ENCODE measurements at places on chromosomes 11 and 22. TPM values are rescaled to one million over a fixed set of nuclear protein-coding genes. Genes with fewer than 3 reads are reported as not detected.

The CASP12 gene
- total RNA-seq: not detected

The PTPRCAP gene
- 0.15 TPM for total RNA-seq

The LRRC32 gene
- 0.07 TPM for total RNA-seq

The TTC36 gene
- total RNA-seq: not detected

The NADSYN1 gene
- total RNA-seq: 45.5 TPM

The ZP1 gene
- total RNA-seq: not detected

Data from A549 treated with GW870086 at 1 μM for 4 hours (cell line).